Right cardiac atrium (tissue), 5 donors: ENCODE measurements at places on chromosomes 2 and 18. TPM values are rescaled to one million over a fixed set of nuclear protein-coding genes. Genes with fewer than 3 reads are reported as not detected.

The BUB1 gene
- total RNA-seq: 2.0 TPM

The MAP3K19 gene
- not detected for total RNA-seq

The FLACC1 gene
- 5.5 TPM for total RNA-seq

The DHRS9 gene
- 44.7 TPM for total RNA-seq

The DSC3 gene
- total RNA-seq: 0.14 TPM

The CARF gene
- total RNA-seq: 9.3 TPM

The ZBTB7C gene
- total RNA-seq: 1.8 TPM

The NAT8 gene
- not detected for total RNA-seq

The KLHL30 gene
- total RNA-seq: 28.9 TPM

The PTPRN gene
- not detected for total RNA-seq

The TMEM163 gene
- 3.3 TPM for total RNA-seq

The GREB1L gene
- 17.0 TPM for total RNA-seq

The FAM110C gene
- total RNA-seq: 6.9 TPM

The TBR1 gene
- total RNA-seq: not detected

The PSTPIP2 gene
- 2.7 TPM for total RNA-seq

The RGPD5 gene
- 41.4 TPM for total RNA-seq

The VSNL1 gene
- 33.2 TPM for total RNA-seq

The XIRP2 gene
- total RNA-seq: 51.8 TPM

The NOSTRIN gene
- 21.2 TPM for total RNA-seq

The LRRTM1 gene
- total RNA-seq: 0.97 TPM

The DUSP28 gene
- 9.6 TPM for total RNA-seq

The PJVK gene
- total RNA-seq: 2.4 TPM

The SLC23A3 gene
- total RNA-seq: 0.57 TPM
